ENCODE measurements at places on chromosomes 6 and 20.

- no peaks in the 10 kb centered on the region for H3K27me3 ChIP-seq
- no peaks in the 10 kb centered on the region for H3K36me3 ChIP-seq
- no peak overlapping the region for H3K4me3 ChIP-seq
- DNase-seq = no peak
- no peaks in the 10 kb centered on the region for H3K4me1 ChIP-seq
Observed at GRCh38 chr6:70657706-70658105, 10.0 kb upstream of the SMAP1 start.

DNA sequence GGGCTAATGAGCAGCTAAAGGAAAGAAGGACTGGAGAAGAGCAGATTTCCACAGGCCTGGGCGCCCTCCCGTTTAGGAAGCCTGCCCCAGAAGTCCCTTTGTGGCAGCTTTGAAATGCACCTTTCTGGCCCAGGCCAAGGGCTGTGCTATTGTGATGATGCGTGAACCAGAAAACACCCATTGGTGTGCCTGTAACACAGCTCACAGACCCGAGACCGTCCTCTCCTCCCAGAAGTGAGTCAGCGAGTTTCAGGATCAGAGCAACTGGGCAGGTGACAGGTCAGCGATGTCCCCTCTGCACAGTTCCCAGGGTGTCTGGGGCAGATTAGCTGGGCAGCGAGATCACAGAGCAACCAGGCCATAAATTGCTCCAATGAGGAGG, 71.9 kb upstream of the SULF2 start:
- no peaks in the 10 kb centered on the region for H3K36me3 ChIP-seq
- no peak for DNase-seq
- peak overlapping the region; percentile 68 for H3K27ac ChIP-seq
- H3K4me3 ChIP-seq = no peak overlapping the region
- no peaks in the 10 kb centered on the region for H3K27me3 ChIP-seq

GRCh38 chr6:24517659-24518543, 23.1 kb downstream of the ALDH5A1 start:
- no peaks in the 10 kb centered on the region for H3K27me3 ChIP-seq
- no peaks in the 10 kb centered on the region for H3K4me1 ChIP-seq
- H3K36me3 ChIP-seq = no peaks in the 10 kb centered on the region
- H3K27ac ChIP-seq = no peak overlapping the region
- no peak overlapping the region for H3K4me3 ChIP-seq
- DNase-seq = no peak

DNA sequence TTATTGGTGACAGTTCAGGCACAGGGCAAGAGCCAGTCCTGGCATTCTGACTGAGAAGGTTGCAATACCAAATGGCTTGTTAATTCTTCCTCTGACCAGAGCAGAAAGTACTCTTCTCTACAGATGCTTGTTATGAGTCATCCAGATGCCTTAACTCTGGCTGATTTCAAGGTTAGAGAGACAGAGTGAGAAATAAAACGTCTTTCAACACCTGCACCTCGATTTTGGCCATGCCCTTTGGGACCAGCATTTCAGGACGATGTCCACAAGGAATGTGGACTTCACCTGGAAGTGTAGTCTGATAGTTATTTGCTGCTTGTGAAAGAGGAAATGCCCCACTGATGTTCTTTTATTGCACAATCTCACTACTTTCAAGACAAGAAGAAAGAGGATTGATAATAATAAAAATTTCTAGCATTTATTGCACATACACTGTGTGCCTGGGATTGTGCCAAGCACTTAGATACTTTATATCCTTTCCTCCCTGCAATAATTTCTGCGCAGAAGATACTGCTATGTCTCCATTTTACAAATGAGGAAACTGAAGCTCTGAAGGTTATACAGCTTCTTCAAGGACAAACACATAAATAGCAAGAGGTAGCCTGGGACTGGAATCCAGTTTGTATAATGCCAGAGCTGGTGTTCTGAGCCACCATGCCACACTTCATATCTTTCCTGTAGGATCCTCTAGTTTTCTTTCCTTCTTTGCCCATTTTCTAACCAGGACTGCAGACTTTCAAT, 33.5 kb upstream of the MCM3 start:
- no peak overlapping the region for H3K4me3 ChIP-seq
- no peaks in the 10 kb centered on the region for H3K36me3 ChIP-seq

- no peaks in the 10 kb centered on the region for H3K36me3 ChIP-seq
- no peak overlapping the region for H3K4me3 ChIP-seq
- no peaks in the 10 kb centered on the region for H3K4me1 ChIP-seq
- no peak for DNase-seq
Observed at GRCh38 chr6:91366781-91367180, 779.9 kb upstream of the MAP3K7 start.

GRCh38 chr6:8983202-8983688, 547.9 kb upstream of the SLC35B3 start:
- H3K4me3 ChIP-seq = peak overlapping the region; percentile 4
- no peak overlapping the region for H3K27ac ChIP-seq
- peak; percentile 38 for DNase-seq
- H3K27me3 ChIP-seq = no peaks in the 10 kb centered on the region

GRCh38 chr6:169045486-169045885, 208.2 kb downstream of the THBS2 start:
- DNase-seq = no peak
- no peak overlapping the region for H3K4me3 ChIP-seq
- no peaks in the 10 kb centered on the region for H3K36me3 ChIP-seq
- no peaks in the 10 kb centered on the region for H3K4me1 ChIP-seq
- peak overlapping the region; percentile 77 for H3K27ac ChIP-seq

DNA sequence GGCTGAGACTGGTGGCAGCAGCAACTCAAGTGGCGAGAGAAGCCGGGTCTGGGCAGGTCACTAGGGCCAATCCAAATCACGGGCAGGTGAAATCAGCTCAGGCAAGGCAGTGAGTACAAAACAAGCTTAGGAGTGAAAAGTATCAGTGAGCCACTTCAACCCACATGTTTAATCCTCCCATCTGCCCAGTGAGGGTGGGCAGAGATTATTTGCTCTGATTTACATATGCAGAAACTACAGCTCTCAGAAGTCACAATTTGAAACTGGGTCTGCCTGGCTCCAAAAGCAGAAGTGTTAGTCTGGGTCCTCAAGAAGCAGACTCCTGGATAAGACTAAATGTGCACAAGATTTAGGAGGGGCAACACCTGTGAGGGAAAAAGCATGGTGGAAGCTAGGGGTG, 173.7 kb upstream of the LRFN2 start:
- H3K27me3 ChIP-seq = no peaks in the 10 kb centered on the region
- no peak overlapping the region for H3K27ac ChIP-seq
- H3K4me3 ChIP-seq = no peak overlapping the region
- DNase-seq = no peak
- no peaks in the 10 kb centered on the region for H3K36me3 ChIP-seq

GRCh38 chr6:36733300-36733699, 35.7 kb downstream of the RAB44 start:
- H3K4me1 ChIP-seq = peaks cover 11% of the 10 kb centered on the region
- no peaks in the 10 kb centered on the region for H3K27me3 ChIP-seq
- no peaks in the 10 kb centered on the region for H3K36me3 ChIP-seq
- H3K27ac ChIP-seq = no peak overlapping the region
- H3K4me3 ChIP-seq = no peak overlapping the region

- H3K36me3 ChIP-seq = no peaks in the 10 kb centered on the region
- no peaks in the 10 kb centered on the region for H3K4me1 ChIP-seq
- no peaks in the 10 kb centered on the region for H3K27me3 ChIP-seq
- peak overlapping the region; percentile 31 for H3K27ac ChIP-seq
- no peak for DNase-seq
Observed at GRCh38 chr20:3221398-3222226, 12.3 kb downstream of the ITPA start.

DNA sequence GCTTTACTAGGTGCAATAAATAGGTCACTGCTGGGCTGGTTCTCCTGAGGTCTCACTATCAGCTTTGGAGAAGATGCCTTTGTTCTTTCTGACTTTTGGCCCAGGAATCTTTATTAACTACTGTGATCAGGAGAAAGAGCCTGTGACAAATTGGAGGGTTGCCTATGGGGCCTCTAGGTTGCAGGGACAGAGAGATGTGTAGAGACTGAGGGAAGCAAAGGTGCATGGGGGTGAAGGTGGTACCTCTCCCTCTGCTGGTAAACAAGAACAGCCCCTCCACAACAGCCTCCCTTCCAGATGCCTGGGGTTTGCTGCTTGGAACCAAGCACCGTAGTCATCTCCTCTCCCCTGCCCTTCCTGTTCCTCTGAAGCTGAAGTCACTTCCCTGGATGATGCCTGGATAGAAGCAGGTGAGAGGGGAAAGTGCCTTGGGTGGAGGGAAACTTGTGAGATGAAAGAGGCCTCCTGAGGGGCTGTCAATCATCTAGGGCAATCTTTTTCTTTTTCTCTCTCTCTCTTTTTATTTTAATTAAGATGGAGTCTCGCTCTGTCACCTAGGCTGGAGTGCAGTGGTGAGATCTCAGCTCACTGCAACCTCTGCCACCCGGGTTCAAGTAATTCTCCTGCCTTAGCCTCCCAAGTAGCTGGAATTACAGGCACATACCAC, 57.4 kb upstream of the DUSP22 start:
- H3K36me3 ChIP-seq = no peaks in the 10 kb centered on the region
- DNase-seq = no peak
- H3K4me1 ChIP-seq = no peaks in the 10 kb centered on the region
- no peaks in the 10 kb centered on the region for H3K27me3 ChIP-seq
- no peak overlapping the region for H3K4me3 ChIP-seq
- peak overlapping the region; percentile 19 for H3K27ac ChIP-seq

DNA sequence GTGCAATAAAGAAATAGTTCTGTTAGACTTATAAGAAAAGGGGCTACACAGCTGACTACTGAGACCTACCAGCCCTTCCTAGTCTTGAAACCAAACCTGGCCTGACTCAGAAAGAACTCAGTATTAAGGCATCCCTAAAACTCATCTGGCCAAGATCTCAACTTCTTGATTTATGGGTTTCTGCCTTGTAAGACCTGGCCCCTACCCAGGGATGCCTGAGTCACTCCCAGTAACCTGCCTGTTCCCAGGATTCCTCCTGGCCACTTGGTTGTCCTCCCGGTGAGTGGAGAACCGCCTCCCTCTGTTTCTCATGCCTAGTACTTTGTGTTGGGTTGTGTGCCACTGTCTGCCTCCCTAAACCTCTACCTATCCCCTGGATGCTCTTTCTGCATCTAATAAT, 189.4 kb upstream of the PREP start:
- no peaks in the 10 kb centered on the region for H3K4me1 ChIP-seq
- no peaks in the 10 kb centered on the region for H3K27me3 ChIP-seq
- H3K36me3 ChIP-seq = no peaks in the 10 kb centered on the region
- no peak overlapping the region for H3K27ac ChIP-seq

DNA sequence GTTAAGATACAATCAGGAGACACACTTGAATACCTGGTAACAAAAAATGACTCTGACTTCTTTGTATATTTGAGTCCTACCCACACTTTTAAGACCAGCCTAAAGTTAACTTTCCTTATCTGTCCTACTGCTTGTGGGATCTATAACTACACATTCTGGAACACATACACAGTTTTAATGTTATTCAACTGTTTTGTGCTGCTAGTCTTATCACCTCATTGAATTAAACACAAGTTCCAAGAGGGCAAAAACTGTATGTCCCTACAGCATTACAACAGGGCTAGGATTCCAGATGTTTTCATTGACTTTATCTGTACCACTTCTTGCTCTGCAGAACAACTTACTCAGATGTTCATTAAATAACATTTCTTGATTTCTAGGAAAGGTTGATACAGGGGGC, 2.8 kb downstream of the HMGN3 start:
- no peaks in the 10 kb centered on the region for H3K36me3 ChIP-seq
- DNase-seq = no peak
- no peaks in the 10 kb centered on the region for H3K4me1 ChIP-seq
- no peak overlapping the region for H3K27ac ChIP-seq

DNA sequence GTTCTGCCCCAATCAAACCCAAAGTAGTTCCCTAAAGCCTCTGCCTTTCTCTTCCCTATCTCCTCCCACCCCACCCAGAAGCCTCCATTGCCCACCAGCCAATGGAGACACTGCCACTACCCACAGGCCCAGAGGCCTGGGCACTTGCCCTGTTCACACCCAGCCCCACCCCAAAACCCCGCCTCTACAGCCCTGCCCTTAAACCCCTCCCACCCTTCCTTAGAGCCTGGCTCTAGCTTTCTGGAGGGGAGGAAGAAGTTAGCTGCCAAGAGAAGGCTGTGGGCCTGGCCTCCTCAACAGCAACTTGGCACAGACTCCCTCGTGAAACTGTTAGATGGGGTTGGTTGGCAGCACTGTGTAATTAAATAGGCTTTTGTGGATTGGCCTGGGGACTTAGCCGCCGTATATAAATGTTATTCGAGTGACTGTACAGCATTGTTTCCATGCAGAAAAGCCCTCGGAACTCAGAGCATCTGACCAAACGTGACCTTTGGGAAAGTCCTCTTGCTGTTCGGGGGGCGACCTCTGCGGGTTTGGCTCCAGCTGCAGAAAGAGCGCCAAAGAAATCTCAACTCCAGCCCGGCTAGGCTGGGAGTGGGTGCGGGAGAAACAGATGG, 31.4 kb downstream of the COL11A2 start:
- peak overlapping the region; percentile 73 for H3K27ac ChIP-seq
- no peaks in the 10 kb centered on the region for H3K27me3 ChIP-seq
- no peaks in the 10 kb centered on the region for H3K36me3 ChIP-seq
- no peak overlapping the region for H3K4me3 ChIP-seq
- peak; percentile 65 for DNase-seq

- H3K27me3 ChIP-seq = no peaks in the 10 kb centered on the region
- no peak overlapping the region for H3K4me3 ChIP-seq
- no peaks in the 10 kb centered on the region for H3K36me3 ChIP-seq
Observed at GRCh38 chr20:47418069-47418757, 61.7 kb upstream of the ZMYND8 start.

GRCh38 chr20:59324521-59325141, 24.2 kb downstream of the EDN3 start:
- no peak overlapping the region for H3K4me3 ChIP-seq

DNA sequence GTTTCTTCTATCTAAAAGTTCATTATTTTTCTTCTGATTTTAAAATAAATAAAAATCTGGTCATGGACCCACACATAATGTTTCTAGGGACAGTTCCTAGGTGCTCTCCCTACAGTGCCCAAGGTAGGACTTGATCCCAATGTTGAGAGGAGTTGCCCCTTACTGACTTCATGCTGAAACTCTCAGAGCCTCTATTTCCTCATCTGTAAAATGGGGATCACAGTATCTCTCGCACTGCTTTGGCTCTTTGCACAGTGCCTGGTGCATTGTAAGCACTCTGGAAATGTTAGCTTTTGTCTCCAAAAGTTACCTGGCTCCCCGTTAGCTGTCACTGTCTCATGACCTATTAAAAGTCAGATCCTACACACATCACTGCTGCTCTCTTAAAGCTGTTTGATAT, 205.5 kb downstream of the TSHZ2 start:
- no peak overlapping the region for H3K27ac ChIP-seq
- no peaks in the 10 kb centered on the region for H3K4me1 ChIP-seq
- no peaks in the 10 kb centered on the region for H3K27me3 ChIP-seq
- DNase-seq = no peak
- H3K36me3 ChIP-seq = no peaks in the 10 kb centered on the region

- H3K27me3 ChIP-seq = no peaks in the 10 kb centered on the region
- no peak overlapping the region for H3K4me3 ChIP-seq
- H3K4me1 ChIP-seq = no peaks in the 10 kb centered on the region
- DNase-seq = no peak
Observed at GRCh38 chr6:106446287-106446885, 85.9 kb downstream of the CRYBG1 start.

DNA sequence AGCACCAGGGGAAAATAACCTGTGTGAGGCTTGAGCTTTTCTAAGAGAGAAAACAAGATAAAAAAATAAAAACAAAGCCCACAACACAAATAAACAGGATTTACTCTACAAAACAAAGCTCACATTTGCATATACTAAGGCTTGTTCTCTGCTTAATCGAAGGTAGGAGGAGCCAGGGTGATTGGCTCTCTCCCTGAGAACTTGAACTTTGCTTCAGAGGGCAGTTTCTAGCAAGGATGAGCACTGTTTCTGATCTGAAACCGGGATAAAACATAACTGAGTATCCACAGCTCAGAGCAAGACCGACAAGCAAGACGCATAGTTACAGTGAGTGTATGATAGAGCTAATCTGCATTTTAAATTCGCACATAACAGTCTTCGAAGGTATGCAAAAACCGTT, 200.6 kb downstream of the PRKN start:
- no peaks in the 10 kb centered on the region for H3K36me3 ChIP-seq
- no peak for DNase-seq
- H3K27ac ChIP-seq = no peak overlapping the region
- H3K4me1 ChIP-seq = no peaks in the 10 kb centered on the region

All from breast epithelium (tissue), 4 donors.